ENCODE measurements at places on chromosomes 6 and 20.

DNA sequence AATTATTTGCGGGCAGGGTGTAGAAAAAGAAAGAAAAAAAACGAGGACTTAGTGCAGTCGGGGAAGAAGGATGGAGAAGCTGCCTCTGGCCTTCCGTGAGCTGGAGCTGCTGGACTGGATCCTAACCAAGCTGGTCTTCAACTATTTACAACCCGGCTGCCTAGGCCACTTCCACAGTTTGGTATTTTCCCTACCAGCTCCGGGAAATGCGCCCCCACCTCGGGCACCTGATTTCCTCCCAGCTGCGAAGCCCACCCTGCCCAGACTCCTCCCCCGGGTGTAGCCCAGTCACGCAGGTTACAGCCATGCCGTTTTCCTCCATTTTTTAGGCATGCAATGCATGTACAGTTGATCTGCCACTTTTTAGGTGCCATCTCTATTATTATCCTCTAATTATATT, 21.2 kb downstream of the THEMIS start:
- DNase-seq, result no peak

GRCh38 chr6:35037664-35038038, 103.5 kb downstream of the TCP11 start:
- no peak for DNase-seq

DNA sequence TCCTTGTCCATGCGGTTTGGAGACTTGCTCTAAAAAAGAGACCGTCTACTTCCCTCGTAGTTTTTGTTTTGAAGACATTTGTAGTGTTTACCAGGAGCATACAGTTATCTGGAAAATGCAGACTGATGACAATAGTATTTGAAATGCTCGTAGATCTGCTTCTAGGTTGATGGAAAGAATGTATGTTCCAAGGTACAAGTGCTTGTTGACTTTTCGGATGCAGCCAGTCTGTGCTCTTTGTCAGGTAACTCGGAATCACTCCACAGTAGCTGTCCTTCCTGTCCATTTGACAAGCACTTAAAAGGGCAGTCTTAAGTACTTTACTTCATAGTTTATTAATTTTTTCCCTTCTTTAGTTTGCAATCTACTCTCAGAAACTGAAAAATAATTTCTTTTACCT, 194.8 kb downstream of the ESR1 start:
- no peak for DNase-seq

- DNase-seq, result no peak
These were observed 213.2 kb upstream of the ZNF217 start for GRCh38 chr20:53806683-53807401.

All from stimulated activated CD4-positive, alpha-beta T cell treated with anti-CD3 and anti-CD28 coated beads, Interleukin-1b, Interleukin-23, amount 100 ng/mL, for 24 hours (primary cell).